Stimulated activated CD8-positive, alpha-beta memory T cell treated with anti-CD3 and anti-CD28 coated beads, Interleukin-4, amount 100 ng/mL, for 4 hours (primary cell): ENCODE measurements at places on chromosomes 13 and 19.

DNA sequence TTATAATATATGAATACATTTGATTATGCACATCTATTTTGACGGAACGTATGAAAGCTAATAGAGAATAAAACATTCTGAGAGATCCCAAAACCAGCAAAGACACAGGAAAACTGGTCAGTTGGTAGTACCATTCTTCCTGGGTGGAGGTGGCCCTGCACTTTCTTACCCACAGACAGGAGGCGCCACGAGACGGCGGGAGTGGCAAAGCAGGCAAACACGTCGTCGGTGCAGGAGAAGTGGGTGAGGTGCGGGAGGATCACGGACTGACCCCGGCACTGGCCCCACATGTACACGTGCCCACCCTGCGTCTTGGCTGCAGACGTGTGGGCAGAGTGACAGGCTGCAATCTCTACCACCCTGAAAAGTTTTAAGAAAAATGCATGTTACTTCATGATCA lies 36.1 kb downstream of the RCBTB1 start:
- DNase-seq = no peak

DNA sequence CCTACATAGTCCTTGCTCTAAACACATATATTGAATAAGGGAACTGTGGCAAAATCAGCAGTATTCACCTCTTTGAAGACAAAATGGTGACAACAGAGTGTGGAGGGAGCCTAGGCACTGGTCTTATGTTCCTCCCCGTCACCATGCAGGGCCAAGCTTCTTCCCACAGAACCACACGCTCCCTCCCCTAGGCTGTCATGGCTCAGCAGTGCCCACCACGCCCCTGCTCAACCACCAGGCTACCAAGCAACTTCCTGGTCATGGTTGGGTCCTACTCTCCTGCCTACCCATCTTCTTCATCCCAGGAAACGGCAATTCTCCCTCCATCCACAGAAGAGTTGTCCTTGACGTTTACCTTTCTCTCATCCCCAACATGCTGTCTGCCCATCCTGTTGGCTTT lies 126.1 kb downstream of the CRYL1 start:
- DNase-seq = no peak

- DNase-seq = no peak
These were observed 37.7 kb upstream of the MCF2L start for GRCh38 chr13:112931028-112931934.

DNA sequence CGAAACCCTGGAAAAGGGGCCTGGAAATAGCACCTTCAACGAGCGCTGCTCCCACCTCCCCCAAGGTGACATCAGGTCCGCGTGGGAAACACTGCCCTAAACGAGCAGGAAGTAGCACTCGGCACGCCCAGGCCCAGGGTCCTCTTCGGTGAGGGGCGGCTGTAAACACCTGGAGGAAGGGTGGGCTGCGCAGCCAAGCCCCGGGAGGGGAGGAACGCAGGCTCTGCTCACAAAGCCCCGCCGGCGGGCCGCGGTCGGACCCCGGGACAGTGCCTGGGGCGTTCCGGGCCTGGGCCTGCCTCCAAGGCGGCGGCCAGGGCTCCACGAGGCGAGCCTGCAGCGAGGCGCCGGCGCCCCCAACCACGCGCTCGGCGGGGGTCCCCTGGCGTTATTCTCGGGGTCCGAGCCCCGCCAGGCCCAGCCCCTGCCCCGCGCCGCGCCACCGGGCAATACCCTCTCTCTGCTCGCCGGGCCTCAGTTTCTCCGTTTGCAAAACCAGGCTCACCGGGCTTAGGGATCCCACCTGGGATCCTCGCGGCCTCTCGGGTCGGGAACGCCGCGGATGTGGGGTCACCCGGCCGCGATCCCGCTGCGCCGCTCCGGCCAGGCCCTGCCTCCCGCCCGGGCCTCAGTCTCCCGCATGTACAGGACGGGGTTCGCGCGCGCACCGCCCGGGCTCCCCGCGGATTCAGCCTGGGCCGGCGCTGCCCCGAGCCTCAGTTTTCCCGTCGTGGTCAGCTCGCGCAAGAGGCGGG lies 630 bp downstream of the RNF126 start:
- peak; percentile 57 for DNase-seq

DNA sequence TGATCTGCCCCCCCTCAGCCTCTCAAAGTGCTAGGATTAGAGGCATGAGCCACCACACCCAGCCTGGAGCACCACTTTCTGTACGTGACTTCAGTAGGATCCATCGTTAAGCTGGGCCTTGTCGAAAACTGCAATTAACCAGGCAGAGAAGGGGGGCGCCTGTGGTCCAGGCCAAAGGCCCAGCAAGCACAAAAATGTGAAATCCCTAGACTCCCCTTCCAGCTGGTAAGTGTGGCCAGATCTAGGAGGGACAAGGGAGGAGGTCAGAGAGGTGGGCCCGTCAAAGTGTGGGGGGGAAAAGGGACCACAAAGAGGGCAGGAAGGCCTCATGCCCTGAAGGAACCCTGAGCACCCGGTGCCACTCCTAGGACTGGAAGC lies 13.8 kb downstream of the DDX39A start:
- no peak for DNase-seq

DNA sequence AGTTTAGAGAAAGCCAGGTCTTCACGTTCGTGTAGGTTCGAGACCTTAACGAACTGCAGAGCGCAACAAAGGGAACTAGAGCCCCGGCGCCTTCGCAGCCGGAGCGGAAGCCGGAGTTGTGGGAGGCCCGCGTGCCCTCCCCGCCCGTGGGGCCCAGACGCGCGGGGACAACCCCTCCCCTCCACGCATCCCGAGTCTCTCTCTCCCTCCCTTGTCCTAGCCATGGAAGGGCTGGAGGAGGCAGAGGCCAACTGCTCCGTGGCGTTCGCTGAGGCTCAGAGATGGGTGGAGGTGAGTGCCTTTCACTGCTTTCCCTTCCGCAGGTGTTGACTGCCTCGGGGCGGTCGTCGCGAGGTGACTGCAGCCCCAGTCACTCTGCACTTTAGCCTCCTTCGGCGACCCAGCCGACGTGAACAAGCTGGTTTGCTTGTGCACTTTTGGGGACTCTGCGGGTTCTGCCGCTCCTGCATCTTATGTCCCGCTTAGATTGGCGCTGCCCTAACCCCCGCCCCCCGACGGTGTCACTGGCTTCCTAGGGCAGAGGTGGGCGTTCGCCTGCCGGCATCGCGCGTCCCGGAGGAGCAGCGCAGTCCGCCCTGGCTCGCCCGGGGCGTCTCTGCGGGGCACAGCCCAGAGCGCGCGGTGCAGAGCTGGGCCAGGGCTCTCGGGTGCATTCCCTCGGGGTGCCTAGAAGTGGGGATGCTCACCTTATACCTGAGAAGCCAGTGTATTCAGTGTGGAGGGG lies 478 bp downstream of the LMO7 start:
- DNase-seq = no peak

GRCh38 chr13:67619351-67619994 lies 389.3 kb upstream of the PCDH9 start:
- DNase-seq = no peak

DNA sequence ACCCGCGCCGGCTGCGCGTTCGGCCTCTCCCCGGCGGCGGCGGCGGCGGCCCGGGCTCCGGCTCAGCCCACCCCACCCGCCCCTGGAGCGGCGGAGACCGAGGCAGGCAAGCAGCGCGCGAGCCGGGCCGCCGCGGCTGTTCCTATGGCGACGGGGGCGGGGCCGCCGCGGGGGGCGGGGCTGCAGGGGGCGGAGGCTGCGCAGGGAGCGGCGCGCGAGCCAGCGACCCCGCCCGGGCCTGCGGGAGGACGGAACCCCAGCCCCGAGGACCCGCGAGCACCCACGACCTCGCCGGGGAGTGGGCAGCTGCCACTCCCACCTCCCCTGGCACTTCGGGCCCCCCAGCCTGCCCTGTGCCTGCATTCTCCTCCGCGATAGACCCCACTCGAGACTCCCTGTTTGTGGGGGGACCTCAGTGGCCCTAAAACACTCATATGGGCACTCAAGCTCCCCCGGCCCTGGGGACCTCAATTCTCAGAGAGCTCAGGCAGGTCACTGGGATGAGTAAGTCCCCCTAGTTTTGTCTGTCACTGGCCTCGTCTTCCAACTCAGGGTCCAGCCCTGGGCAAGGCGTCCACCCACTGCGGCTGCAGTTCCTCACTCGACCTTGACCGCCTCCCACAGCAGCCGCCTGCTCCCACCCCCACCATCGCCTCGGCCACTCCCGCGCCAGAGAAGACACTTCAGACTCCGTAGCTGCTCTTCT lies at the start of gene CTXN1:
TSS of gene CTXN1 (minus strand) at position 115 of the 706 bp plus-strand sequence. CDS start 597 bp downstream, outside the sequence.
- DNase-seq = peak; percentile 64

- no peak for DNase-seq
These were observed 86.9 kb downstream of the CRYL1 start for GRCh38 chr13:20438801-20439200.

DNA sequence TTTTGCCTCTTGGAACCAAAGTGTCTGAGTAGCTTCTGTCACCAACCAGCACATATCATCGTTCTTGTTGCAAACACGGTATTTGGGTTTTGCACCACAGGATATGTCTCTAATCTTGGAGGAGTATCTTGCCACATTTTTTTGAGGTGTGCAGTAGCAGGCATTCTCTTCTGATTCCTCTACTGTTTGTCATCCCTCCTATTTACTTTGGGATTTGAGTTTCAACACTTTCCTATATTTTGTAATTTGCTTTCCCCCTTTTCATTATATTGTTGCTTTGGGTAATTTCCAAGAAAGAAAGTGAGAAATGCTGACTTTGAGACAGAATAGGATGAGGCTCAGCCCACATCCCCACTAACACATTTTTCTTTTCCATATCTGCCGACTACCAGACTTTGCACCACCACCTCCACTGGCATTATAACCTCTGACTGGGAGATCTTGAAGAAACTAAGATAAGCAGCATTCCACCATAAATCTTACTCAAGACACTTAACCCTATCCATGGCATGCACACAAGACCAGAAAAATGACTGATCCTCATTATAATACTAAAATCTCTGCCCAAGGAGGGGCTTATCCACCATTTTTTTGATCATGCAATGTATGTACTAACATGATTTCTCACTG lies 12.0 kb upstream of the DZIP1 start:
- no peak for DNase-seq

DNA sequence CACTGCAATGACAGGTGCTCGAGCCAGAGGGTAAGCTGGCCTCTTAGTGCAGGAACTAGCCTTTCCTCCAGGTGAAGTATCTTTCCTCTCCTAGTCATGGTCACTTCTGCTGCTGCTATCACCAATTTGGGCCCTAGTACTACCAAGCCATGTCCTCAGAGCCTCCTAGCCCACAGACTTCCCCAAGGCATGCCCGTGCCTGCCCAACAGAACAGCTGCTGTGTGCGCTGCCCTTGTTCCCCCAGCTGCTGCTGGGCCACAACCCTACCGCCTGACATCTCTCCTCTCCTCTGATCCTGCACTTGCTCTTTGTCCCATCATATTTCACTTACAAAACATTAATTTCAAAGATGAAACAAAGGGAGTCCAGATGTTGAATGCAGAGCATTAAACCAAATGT lies 168.5 kb upstream of the FREM2 start:
- no peak for DNase-seq

- DNase-seq = no peak
These were observed 393.7 kb downstream of the NDFIP2 start for GRCh38 chr13:79874396-79875360.

GRCh38 chr13:27353708-27354107 lies 70.7 kb upstream of the GTF3A start:
- DNase-seq = no peak

DNA sequence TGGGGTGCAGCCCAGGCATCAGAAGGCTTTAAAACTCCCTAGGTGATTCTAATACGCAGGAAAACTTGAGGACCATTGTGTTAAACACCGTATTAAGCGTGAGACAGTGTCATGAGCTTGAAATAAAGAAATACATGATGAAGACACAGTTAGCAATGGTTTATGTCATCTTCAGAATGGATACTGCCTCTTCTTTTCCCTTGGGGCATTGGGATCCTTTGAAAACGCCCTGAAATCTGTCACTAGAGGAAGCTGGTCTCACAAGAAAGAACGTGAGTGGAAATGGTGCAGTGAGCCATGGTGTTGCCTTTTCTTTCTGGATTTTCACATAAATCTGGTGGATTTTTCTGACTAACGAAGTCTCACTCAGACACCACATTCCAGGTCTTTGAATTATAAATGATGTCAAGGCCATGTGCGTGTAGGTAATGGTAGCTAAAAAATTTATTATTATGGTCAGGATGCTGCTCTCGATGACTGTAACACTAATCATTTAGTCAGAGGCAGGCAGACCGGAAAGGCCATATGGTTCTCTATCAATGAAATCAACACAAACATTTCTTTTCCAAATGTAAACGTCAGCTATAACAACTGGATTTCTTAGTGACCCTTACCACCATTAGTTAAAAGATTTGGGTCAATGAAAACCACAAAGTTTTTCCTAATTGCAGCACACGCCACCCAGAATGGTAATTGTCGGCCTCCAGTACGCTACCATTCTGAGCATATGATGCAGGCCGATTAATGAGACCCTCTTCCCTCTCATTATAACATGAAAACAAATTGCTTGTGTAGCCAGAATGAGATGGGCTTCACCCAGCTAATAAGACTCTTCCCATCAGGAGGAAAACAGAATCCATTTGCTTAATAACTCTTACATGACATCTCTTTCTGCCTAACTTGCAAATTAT lies 105.6 kb downstream of the SLC7A1 start:
- DNase-seq = no peak

- DNase-seq = no peak
These were observed 242.7 kb downstream of the DCLK1 start for GRCh38 chr13:35888457-35888883.

DNA sequence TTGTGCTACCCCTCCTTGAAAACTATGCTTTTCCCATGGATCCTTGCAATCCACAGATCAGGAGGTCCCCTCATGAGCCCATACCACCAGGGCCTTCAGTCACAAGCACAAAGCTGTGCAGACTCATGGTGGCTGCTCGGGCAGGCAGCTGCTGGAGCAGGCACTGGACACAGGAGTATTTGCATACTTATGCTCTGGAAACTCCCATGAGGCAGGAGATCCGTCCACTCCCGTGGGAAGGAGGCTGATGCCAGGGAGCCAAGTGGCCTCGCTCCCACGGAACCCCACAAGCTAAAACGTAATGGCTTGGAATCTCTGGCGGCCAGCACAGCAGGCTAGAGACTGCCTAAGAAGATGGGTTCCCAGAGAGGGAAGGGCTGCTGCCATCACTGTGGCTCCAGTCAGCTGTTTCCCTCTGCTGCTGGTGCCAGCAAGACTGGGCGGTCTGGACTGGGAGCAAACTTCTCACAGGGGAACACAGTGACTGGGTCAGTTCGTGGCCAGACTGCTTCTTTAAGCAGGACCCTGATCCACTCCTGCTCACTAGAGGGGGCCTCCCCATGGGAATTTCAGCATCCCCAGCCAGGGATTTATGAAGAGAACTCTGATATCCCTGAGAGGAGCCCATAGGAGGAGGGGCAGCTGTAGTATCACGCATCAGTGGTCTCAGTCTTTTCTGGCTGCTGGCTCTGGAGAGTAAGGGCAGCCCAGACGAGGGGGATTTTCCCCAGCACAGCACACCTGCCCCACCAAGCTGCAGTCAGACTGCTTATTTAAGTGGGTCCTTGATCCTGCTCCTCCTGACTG lies 370.3 kb upstream of the ATXN8OS start:
- no peak for DNase-seq

GRCh38 chr13:30874111-30874510 lies 32.0 kb upstream of the MEDAG start:
- DNase-seq = no peak

DNA sequence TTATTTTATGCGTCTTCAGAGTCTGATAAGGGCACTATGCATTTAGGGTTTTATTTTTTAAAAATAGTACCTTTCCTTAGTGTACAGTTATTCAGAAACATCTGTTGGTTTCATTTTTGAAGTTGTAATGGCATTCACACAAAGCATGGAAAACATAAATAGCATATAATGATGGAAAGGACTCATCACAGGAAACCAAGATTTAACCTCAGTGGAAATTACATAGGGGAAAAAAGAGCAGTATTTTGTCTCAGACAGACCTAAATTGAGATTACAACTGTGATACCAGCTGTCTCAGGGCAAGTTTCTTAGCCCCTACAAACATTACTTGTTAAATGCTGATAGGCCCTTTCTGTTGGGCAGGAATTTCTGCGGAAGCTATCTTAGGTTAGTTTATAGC lies 57.2 kb downstream of the NHLRC3 start:
- DNase-seq = no peak
